ENCODE measurements at places on chromosomes 2 and 18. TPM values are rescaled to one million over a fixed set of nuclear protein-coding genes. Genes with fewer than 3 reads are reported as not detected.

WBP1 gene
- 55.7 TPM for total RNA-seq

DSC2 gene
- total RNA-seq = not detected

DNA sequence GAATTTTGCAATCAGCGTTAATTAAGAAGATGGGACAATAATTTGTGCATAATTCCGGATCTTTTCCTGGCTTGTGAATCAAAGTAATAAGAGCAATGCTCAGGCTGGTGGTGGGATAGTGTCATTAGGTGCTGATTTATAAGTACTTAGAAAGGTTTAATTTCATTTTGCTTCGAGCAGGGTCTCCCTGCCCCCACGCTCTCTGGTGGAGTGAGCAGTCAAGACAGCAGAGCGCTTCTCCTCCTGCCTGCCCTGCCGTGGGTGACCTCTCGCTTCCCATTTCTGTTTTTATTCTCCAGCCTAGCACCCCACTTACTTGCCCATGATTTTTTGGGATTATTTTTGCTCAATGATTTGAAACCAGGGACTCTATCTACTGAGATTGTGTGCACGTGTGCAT, 7.1 kb downstream of the ASB18 start:
- no peak for DNase-seq

DNA sequence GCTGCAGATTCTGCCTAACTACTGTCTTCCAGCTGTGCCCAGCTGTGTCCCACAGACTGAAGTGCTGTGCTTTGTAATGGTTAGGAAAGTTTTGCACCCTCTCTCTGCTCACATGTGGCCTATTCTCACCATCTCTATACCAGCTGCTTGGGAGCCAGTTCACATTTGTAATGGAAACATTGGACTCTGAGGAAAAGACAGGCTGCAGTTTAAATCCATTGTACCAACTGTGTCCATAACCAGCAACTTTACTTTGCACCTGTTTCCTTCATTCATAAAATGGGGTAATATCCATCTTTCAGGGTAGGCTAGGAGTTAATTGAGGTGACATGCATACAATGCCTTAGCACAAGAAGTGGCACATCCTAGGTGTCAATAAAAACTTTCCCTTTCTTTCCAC, 344.0 kb downstream of the TNS1 start:
- no peak for DNase-seq

DNA sequence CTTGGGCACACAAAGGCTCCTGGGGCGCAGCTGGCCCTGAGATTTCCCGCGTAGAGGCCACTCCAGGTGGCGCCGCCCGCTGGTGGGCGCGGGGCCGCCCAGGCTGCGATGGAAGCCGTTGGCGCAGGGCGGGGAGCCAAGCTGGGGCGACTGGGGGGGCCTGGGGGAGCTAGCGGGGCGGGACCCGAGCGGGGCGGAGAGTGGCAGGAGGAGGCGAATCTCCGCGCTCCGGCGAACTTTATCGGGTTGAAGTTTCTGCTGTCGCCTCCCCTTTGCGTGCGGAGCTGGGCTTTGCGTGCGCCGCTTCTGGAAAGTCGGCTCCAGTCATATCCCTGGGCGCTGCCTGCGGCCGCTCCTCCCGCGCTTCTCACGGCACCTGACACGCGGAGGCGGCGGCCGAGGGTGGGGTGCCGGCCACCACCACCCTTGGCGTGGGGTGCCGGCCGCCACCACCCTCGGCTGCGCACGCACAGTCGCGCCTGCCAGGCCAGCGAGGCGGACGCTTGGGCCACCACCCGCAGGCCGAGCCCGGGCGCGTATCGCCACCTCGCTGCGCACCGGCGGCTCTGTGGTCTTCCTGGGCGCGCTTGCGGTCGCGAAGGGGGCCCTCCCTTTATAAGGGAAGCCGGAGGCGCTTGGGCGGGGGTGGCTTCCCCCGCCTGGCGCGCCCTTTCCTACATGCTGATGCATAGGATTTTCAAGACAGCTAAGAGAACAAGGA, 919 bp upstream of the CYP1B1 start:
- peak; percentile 95 for DNase-seq

- DNase-seq = no peak
Measured at GRCh38 chr2:120618830-120619229, 116.8 kb upstream of the GLI2 start.

GRCh38 chr2:189959450-189959849, 103.1 kb downstream of the MSTN start:
- DNase-seq = no peak

DNA sequence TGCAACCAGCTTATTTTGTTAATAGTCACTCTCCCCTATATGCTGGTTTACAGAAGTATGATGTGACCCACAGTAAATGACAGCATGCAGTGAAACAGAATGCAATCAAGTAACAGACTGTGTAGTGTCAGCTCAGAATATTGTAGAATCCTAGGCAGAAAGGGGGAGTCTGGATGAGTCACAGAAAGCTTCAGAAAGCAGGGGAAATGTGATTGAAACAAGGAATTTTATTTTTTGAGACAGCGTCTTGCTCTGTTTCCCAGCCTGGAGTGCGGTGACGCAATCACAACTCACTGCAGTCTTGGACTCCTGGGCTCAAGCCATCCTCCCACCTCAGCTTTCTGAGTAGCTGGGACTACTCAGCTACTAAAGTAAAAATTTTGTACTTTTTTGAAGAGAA, 219.9 kb upstream of the FBXO11 start:
- DNase-seq = no peak

DNA sequence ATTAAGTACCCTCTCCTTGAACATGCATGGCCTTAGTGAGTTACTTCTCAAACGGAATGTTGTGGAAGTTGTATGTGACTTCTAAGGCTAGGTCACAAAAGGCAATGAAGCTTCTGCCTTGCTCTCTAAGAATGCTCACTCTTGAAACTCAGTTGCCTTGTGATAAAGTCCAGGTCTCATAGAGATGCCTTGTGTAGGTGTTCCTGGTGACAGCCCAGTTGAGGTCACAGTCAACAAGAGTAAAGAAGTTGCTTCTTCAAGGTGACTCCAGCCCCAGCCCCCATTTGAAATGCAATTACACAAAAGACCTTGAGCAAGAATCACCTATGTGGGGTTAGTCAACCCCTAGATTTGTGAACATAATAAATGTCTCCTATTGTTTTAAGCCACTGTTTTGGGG, 35.6 kb downstream of the PTPN2 start:
- DNase-seq = no peak

- peak; percentile 65 for DNase-seq
Measured at GRCh38 chr2:37196320-37197195, at the start of gene CEBPZOS. Gene CEBPZOS (plus strand): TSS chr2:37196496. CDS start chr2:37199705, 3,209 bp downstream.

DNA sequence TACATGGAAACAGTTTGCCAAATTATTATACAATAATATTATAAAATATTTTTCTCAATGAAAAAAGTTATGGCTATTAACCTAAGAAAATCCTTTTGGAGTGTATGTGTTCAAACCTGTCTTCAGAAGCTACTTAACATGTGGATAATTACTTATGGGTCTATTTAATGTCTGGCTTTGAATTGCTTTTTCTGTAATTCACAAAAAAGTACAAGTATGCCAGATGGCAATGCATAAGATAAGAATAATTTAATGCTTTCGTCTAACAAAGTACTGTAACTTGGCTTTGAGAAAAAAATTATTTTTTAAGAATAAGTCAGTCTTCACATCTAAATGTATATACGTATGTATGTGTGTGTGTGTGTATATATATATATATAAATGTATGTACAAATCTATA, 1073.0 kb downstream of the TDRD15 start:
- DNase-seq = no peak

DNA sequence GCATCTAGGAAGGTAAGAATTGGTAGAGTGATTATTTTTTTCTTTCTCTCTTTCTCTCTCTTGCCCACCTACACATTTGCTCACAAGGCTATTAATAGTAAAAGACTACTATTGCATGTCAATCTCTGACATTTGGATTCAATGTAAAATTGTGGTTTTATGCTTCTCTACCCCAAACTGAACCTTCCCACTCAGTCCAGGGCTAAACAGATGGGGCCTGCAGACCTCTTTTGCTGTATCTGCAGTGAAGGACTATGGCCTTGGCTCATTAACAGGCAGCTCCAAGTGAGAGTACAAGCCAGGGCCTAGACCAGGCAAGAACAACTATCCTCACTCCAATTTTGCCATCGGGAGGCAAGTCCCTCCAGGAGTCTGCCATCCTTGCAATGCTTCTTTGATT, 68.3 kb upstream of the ARL4C start:
- DNase-seq = no peak

- no peak for DNase-seq
Measured at GRCh38 chr2:20348542-20348941, 2.1 kb downstream of the PUM2 start.

- DNase-seq = no peak
Measured at GRCh38 chr2:71640489-71640888, 187.1 kb downstream of the DYSF start.

- DNase-seq = no peak
Measured at GRCh38 chr2:205370726-205371125, 311.6 kb upstream of the NRP2 start.

- DNase-seq = no peak
Measured at GRCh38 chr18:4142876-4143275, 312.2 kb downstream of the DLGAP1 start.

DNA sequence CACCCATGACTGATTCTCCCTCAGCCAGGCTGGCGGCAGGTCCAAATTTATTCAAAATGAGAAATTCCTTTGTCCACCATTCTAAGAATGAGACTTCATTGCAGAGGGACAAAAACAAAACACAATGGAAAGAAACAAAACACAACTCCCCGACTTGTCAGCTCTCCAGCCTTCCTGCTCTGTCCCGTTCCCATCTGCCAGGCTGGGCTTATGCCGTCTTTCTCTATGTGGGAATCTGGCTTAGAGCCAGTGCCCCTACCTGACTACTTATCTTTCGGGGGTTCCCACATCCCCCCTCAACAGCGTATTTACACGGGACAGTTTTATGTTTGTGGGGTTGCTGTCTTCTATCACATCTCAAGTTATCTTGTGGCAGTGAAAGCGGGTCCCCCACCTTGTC, 13.8 kb downstream of the CELF4 start:
- no peak for DNase-seq

GRCh38 chr18:6666012-6666685, 63.4 kb upstream of the ARHGAP28 start:
- no peak for DNase-seq

DNA sequence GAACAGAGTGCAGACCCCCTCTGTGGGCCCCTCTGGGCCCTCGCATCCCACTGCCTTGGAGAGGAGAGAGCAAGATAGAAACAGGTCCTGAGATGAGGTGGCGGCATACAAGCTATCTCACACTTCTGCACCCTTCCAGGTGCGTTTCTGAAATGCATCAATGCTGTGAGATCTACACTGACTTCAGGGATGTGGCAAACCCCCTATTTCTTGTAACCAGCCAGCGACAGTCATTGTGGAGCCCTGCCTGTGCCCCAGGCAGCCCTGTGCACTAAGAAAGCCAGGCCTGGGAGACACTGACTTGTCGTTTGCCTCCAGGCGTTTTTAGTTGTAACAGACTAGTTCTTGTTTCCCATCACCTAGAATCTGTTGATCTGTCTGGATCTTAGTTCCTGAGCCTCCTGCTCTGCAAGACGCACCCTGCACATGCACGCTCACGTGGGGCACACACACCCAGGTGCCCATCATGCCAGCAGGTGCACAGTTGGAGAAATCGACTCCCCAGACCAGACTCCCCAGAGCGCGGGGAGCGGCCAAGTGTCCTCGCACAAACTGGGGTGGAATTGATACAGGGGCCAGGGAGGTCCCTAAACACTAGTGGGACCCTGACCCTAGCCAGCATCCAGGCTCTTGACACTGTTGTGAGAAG, 238.0 kb downstream of the FAM210A start:
- DNase-seq = no peak

- DNase-seq = no peak
Measured at GRCh38 chr2:11870064-11870463, 123.6 kb downstream of the LPIN1 start.

- DNase-seq = no peak
Measured at GRCh38 chr18:32036506-32037180, 18.0 kb downstream of the RNF125 start.

- DNase-seq = no peak
Measured at GRCh38 chr2:119435081-119435952, 3.7 kb downstream of the TMEM37 start.

DNA sequence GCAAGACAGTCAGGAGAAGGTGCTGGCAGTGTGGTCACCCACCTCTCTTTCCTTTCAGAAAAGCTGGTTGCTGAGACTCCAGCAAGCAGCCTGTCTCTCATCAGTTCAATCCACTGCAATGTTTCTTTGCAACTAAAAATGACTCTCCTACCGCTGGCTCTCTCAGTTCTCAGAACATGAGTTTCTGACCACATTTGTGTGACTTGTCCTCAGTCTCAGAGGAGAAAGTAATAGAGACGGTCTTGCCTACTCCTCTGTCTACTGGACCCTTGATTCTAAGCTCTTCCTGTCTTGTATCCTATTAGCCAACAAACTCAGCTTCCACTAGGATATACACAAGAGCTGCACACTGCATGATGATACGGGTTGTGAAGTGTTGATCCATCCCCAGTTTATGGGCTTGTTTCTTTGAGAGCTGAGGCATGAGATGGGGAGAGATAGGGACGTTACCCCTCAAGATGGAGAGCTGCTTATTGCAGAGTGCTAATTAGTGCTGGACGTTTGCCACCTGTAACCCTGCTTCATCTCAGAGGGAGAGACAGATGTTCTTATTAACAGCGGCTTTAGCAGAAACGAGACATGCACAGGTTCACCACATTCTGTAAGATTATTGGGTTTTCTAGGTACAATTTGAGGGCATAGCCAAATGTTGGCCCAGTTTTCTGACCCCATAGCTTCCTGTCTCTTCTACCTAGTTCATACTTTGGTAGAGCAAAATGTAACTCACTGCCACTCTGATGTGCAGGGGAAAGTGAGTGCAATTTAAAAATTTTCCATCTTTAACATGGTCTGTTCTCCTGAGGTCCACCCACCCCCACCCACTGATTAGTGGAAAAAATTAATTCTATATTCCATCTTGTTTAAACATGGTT, 32.4 kb upstream of the YWHAQ start:
- DNase-seq = no peak

DNA sequence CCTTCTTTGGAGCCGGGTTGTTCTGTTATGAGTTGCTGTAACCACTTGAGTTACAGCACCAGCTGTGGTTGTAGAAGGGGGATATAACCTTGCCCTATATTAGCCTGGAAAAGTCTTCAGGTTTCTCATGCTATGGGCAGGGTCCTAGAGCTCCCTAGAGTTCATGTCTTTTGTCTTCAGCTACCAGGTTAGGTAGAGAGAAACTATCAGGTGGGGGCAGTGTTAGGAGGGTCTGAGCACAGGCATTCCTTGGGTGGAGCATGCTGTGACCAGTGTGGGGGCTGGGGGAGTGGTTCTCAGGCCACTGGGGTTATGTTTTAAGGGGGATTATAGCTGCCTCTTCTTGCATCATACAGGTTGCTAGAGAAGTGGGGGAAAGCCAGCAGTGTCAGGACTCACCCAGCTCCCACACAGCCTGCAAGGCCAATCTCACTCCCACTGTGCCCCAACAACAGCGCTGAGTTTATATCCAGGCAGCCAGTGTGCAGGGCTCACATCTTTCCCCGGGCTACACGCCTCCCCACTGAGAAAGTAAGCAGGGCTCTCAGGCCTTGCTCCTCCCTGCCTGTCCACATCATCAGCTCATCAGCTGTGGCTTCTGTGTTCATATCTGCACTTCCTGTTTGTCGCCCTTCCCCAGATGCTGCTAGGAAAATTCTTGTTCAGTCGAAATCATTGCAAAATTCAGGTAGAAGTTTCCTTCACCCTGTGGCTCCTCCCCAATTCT, 133.8 kb upstream of the NRXN1 start:
- DNase-seq = no peak

GRCh38 chr2:231277962-231278361, 79.5 kb downstream of the ARMC9 start:
- DNase-seq = no peak

- DNase-seq = peak; percentile 96
Measured at GRCh38 chr2:67259556-67260342, 137.4 kb upstream of the ETAA1 start.

- DNase-seq = no peak
Measured at GRCh38 chr18:78733762-78734613, 245.6 kb upstream of the SALL3 start.

- DNase-seq = no peak
Measured at GRCh38 chr2:43349904-43350303, 123.5 kb upstream of the ZFP36L2 start.
